ENCODE measurements at places on chromosomes 4 and X.

- no peak overlapping the region for H3K27ac ChIP-seq
- H3K4me1 ChIP-seq = no peaks in the 10 kb centered on the region
- no peaks in the 10 kb centered on the region for H3K36me3 ChIP-seq
- no peak for DNase-seq
- no peak overlapping the region for H3K4me3 ChIP-seq
These were observed 1516.4 kb upstream of the PABPC4L start for GRCh38 chr4:135718019-135718418.

DNA sequence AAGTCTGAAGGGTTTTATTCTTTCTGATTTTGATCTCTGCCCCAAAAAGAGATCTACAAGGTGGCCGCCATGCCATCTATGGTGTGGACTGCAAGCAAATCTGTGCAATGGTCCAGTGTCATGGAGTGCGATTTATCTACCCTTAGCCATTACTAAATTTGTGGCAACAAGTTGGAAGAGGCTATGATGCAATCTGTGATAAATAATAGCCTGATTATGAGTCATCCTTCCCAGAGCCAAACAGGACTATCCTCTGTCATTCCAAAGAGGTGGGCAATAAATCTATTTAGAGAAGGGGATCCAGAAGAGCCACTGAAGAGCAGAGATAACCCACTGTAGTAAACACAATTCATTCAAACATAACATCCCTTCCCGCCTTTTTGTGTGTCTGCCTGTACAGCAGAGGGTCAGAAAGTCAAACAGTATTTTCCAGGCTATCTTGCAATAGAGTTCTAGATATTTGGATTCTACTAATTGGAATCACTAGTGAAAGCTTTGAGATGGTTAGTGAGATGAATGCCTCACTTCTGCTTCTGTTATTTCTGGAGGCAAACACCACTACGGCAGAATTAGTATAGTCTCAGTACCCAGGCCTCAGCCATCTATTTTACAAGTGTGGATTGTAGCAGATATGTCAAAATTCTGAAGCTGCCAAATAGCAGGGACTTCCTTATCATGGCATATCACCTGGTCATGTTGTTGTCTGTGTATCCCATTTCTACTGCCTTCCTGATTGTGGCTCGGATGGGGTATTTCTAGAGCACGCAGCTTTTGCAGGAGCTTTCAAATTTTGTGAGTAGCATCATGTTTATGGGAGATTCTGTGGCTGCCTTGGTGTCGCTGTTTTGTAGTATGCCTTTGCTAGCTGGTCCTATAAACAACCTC is 192.0 kb downstream of the SMIM20 start:
- no peak overlapping the region for H3K4me3 ChIP-seq
- no peaks in the 10 kb centered on the region for H3K27me3 ChIP-seq

GRCh38 chrX:44244008-44244407 is 99.5 kb downstream of the EFHC2 start:
- H3K36me3 ChIP-seq = no peaks in the 10 kb centered on the region
- H3K4me3 ChIP-seq = no peak overlapping the region
- DNase-seq = no peak
- no peaks in the 10 kb centered on the region for H3K4me1 ChIP-seq
- H3K27me3 ChIP-seq = no peaks in the 10 kb centered on the region

GRCh38 chr4:95044324-95044837 is 286.6 kb downstream of the BMPR1B start:
- H3K27me3 ChIP-seq = no peaks in the 10 kb centered on the region
- no peak overlapping the region for H3K4me3 ChIP-seq
- no peak overlapping the region for H3K27ac ChIP-seq
- H3K36me3 ChIP-seq = no peaks in the 10 kb centered on the region

GRCh38 chr4:150582146-150582872 is at the start of gene MAB21L2:
MAB21L2 (plus strand) TSS chr4:150582151; CDS start chr4:150583030, 879 bp downstream.
- peak within 1 kb of the TSS; percentile 18 for H3K4me3 ChIP-seq
- H3K36me3 ChIP-seq = no peaks in the 10 kb centered on the region
- DNase-seq = no peak
- H3K27ac ChIP-seq = no peak within 1 kb of the TSS

- H3K27me3 ChIP-seq = no peaks in the 10 kb centered on the region
- no peak overlapping the region for H3K4me3 ChIP-seq
- DNase-seq = no peak
- H3K4me1 ChIP-seq = no peaks in the 10 kb centered on the region
- H3K27ac ChIP-seq = no peak overlapping the region
These were observed 448.9 kb downstream of the FSTL5 start for GRCh38 chr4:161714931-161715330.

- no peak for DNase-seq
- no peaks in the 10 kb centered on the region for H3K4me1 ChIP-seq
- no peaks in the 10 kb centered on the region for H3K36me3 ChIP-seq
- no peak overlapping the region for H3K4me3 ChIP-seq
- H3K27me3 ChIP-seq = no peaks in the 10 kb centered on the region
- H3K27ac ChIP-seq = no peak overlapping the region
These were observed 173.1 kb upstream of the SLIT2 start for GRCh38 chr4:20078644-20079043.
